Stimulated activated CD4-positive, alpha-beta T cell treated with anti-CD3 and anti-CD28 coated beads, TNF-alpha, amount 100 ng/mL, for 1 hour (primary cell): ENCODE measurements at places on chromosomes 5 and 9.

DNA sequence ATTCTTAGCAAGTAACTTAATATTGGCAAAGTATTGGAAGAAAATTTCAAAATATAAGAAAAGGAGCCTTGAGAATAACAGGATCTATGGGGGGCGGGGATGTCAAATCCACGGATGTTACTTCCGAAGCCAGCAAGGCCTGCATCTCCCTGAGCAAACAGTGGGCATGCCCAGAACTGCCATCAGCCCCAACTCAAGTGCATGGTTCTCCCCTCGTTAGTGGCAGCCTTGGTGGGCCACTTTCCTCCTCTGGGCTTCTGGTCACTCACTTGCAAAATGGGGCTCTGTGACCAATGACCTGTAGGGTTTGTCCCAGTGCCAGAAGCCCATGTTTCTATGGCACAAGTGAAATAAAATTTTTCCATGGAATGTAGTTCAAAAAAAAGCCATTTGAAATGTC is 27.2 kb upstream of the MED10 start:
- no peak for DNase-seq

- no peak for DNase-seq
Observed at GRCh38 chr5:173925449-173926071, 37.4 kb downstream of the CPEB4 start.

DNA sequence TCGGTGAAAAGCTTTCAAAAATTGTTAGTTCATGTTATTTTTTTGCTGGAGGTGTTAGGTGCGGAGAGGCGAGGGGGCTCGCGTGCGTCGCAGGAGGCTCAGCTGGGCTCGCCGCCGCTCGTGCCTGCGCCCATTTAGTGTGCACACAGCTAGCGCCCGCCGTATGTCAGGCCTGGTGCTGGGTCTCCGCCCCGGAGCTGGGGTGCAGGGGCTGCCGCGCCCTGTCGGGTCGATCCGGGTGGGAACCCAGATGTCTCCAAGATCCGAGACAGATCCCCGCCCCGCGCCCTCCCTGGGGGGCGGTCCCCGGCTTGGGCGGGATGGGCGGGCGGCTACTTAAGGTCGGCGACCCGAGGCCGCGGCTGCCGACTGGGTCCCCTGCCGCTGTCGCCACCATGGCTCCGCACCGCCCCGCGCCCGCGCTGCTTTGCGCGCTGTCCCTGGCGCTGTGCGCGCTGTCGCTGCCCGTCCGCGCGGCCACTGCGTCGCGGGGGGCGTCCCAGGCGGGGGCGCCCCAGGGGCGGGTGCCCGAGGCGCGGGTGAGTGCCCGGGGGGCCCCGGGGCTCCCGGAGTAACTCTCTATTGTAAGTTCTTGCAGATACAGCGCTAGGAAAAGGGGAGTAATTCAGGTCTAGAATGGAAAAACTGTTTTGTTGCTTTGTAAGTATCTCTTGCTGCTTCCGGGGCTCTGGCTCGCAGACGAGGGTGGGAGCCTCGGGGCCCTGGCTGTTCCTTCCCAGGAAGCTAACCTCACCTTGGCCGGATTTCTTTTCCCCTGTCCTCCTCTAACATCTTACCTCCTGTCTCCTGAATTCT is 31.7 kb downstream of the GSN start:
- DNase-seq: no peak

DNA sequence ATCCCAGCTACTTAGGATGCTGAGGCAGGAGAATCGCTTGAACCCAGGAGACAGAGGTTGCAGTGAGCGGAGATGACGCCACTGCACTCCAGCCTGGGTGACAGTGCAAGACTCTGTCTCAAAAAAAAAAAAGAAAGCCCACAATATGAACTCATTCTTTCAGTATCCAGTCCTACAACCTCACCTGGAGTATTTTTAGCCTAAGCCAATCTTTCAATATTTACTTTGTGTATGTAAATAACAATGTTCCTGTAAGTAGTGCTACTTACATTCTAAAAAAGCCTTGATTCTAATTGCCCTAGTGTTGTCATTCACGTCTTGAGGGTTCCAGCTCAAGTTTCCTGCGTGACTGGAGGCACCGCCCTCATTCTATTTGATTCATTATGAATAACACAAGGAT is 62.0 kb downstream of the BHMT start:
- DNase-seq: no peak

DNA sequence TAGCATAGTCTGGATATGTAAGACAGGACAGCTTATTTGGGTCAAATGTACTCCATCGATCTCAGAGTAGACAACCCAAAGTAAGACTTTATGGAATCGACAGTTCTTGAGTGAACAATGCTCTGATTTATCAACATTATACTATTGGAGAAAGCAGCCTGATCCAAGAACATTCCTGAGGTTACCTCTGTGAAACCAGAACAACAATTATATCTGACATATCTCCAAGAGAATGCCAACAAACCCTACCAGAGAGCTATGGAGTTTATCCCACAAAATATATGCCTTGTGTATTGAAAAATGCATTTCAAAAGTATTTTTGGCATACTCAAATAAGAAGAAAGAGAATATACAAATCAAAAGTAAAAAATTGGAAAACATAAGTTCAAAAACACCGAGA is 1985.9 kb downstream of the EFNA5 start:
- DNase-seq: no peak

- no peak for DNase-seq
Observed at GRCh38 chr5:139767960-139768359, 27.6 kb upstream of the PSD2 start.

- DNase-seq: no peak
Observed at GRCh38 chr5:180136630-180137381, 65.2 kb upstream of the RNF130 start.

- DNase-seq: no peak
Observed at GRCh38 chr9:97560851-97561250, 59.4 kb downstream of the TMOD1 start.

DNA sequence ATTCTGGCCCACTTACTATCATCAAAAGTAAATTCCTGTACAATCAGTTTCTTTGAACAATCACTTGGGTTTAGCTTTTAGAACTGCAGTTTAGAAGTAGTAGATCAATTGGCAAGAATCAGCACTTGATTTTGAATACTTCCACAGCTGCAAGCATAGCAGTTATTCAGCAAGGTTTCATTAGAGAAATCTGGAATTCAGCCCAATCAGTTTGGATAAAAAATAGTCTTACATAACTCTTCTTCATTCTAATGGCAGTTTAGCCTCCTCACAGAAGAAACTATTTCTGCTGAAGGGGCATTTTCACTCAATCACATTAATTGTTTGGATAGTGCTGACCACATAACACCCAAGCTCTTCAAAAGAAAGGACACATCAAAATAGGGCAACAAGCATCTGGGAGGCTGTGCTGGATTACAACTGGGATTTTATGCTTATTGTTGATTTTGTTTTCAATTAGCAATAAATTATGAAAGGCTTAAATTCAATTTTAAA is 336.2 kb upstream of the PDE4D start:
- no peak for DNase-seq

- no peak for DNase-seq
Observed at GRCh38 chr5:179407191-179408175, 62.2 kb upstream of the ADAMTS2 start.

DNA sequence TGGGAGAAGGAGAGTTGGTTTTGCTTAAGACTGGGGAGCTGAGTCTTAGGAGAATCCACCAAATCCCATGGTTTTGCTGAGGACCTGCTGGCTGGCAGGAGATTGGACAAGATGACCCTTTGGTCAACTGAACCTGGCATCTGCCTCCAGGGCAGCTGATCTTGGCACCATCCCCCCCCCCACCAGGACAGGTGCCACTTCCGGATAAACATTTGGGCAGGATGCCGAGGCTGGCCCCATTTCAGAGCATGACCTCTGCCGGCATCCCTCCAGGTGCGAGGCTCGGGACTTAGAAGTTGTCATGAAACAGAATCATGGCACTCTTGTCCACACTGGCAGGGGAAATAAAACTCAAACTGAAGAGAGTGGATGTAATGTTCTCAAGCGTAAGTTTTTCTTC is 165.6 kb downstream of the MACROH2A1 start:
- DNase-seq: no peak

- DNase-seq: no peak
Observed at GRCh38 chr9:12859704-12860251, 85.0 kb downstream of the LURAP1L start.

- DNase-seq: no peak
Observed at GRCh38 chr5:101663543-101663942, 632.5 kb downstream of the SLCO4C1 start.

GRCh38 chr5:108379722-108380530 is 2.0 kb downstream of the FBXL17 start:
- DNase-seq: no peak

DNA sequence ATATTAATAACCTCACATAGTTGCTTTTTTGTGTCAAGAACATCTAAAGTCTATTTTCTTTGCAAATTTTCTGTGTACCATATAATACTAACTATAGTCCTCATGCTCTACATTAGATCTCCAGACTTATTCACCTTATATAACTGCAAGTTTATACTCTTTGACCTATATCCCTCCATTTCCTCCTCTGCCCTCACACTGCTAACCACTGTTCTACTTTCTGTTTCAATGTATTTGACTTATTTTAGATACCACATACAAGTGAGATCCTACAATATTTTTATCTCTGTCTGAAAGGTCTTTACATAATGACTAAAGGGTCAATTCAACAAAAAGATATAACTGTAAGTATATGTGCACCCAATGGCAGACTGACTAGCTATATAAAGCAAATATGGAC is 789.7 kb upstream of the ZNF608 start:
- no peak for DNase-seq

GRCh38 chr9:38000332-38000731 is 68.7 kb downstream of the SHB start:
- DNase-seq: no peak

DNA sequence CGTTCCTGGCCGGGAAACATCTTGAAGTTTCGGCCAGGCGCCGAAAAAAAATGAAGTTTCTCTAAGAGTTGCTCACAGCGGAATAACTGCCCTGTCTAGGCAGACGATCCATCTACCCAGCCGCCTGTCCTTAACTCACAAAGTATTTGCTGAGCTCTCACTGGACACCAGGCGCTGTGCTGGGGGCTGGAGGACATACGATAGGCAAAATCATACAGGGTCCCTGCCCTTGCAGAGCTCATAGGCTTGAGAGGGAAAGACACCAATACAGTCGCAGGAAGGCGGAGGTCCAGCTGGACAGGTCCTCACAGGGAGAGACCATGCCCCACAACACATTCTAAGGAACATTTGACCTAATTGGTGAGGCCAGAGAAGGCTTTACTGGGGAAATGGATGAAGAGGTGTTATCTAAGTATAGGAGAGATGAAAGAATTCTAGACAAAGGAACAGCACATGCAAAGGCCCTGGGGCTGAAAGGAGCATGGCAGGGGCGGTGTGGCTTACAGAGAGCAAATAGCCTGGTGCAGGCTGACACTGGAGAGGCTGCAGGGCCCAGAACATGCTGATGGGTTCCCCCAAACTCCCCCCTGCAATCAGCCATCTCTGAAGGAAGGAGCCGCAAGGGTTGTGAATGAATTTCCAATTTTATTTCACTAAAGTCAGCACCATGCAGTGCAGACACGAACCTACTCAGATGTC is 2.0 kb upstream of the MXD3 start:
- DNase-seq: no peak

DNA sequence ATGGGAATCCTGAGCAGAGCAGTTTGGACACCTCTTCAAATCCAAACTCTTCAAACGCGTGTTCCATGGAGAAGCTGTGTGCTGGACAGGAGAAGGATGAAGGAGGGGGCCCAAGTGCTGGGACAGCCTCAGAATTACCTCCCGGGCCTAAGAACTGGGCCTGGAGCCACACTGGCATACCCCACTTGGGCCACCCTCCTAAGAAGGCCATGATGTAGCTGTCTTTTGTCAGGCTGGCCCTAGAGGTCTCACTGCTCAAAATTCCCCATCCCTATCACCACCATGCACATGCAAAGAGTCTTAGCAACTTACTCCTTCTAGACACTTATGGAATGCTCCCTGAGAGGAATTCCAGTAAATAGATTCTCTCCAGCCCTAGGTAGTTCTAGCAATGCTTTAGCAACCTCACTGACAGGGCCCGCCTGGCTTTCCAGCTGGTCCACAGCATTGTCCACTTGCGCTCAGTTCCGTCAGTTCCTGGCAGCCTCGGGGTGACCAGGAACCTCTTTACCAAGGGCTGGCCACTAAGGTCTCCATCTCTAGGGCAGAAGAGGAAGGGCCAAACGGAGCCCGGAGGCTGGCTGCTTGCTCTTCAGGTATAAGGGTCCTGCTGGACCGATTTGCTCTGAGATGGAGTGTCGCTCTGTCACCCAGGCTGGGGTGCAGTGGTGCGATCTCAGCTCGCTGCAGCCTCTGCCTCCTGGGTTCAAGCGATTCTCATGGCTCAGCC is 75.3 kb downstream of the RGS3 start:
- no peak for DNase-seq

GRCh38 chr9:4371108-4371507 is 71.2 kb upstream of the GLIS3 start:
- DNase-seq: no peak

DNA sequence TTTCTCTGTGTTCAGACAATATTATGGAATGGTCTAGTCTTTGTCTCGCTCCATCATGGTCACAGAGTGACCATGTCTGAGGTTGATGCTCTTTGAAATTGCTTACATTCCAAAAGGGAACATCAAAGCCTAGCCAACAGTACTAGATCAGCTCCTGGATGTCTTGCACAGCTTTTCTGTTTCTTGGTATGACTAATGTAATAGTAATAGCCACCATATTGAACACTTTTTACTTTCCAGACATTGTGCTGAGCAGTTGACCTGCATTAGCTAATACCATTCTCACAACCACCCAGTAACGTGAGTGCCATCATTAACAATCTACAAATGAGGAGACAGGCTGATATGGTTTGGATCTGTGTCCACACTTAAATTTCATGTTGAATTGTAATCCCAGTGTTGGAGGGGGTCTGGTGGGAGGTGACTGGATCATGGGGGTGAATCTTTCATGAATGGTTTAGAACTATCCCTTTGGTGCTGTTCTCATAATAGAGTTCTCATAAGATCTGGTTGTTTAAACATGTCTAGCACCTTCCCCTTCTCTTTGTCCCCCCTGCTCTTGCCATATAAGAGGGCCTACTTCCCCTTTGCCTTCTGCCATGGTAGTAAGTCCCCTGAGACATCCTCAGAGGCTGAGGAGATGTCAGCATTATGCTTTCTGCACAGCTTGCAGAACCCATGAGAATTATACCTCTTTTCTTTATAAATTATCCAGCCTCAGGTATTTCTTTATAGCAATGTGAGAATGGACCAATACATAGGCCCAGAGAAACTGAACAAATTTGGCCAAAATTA is 577.5 kb upstream of the CLINT1 start:
- DNase-seq: no peak

- DNase-seq: no peak
Observed at GRCh38 chr9:123395689-123396511, 39.9 kb downstream of the CRB2 start.

DNA sequence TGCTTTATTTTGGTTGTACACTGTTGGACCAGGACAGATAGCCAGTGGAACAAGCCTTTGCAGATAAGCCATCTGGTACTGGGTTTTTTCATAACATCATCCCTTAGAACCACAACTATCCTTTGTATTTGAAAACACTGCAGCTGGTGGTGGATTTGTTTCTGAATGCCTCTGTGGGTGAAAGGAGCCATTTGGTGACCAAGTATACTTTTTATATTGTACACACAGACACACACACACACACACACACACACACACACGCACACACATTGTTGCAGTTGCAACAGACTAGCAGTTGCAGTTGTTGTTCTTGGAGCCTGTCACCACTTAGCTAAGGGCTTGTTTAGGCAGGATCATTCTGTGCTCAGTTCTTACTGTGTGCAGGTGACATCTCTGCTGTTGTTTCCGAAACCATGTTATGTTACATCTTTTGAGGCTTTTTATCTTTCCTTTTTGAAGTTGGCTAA is 22.9 kb upstream of the CAVIN4 start:
- no peak for DNase-seq

GRCh38 chr9:96020792-96021550 is 145.5 kb downstream of the ERCC6L2 start:
- no peak for DNase-seq

- no peak for DNase-seq
Observed at GRCh38 chr9:93196096-93197055, 12.4 kb downstream of the WNK2 start.
